ENCODE measurements at places on chromosomes 2 and 18.

- no peak for DNase-seq
Observed at GRCh38 chr2:56630286-56630685, 446.5 kb downstream of the CCDC85A start.

- DNase-seq: no peak
Observed at GRCh38 chr18:55549474-55550104, 38.4 kb downstream of the TCF4 start.

GRCh38 chr2:63052411-63053080 lies 1.9 kb downstream of the OTX1 start:
- no peak for DNase-seq

GRCh38 chr18:46704816-46705215 lies 47.8 kb upstream of the LOXHD1 start:
- no peak for DNase-seq

- no peak for DNase-seq
Observed at GRCh38 chr18:51188024-51188701, 9.3 kb downstream of the MEX3C start.

GRCh38 chr2:232365621-232366321 lies 12.8 kb upstream of the ALPP start:
- DNase-seq: no peak

DNA sequence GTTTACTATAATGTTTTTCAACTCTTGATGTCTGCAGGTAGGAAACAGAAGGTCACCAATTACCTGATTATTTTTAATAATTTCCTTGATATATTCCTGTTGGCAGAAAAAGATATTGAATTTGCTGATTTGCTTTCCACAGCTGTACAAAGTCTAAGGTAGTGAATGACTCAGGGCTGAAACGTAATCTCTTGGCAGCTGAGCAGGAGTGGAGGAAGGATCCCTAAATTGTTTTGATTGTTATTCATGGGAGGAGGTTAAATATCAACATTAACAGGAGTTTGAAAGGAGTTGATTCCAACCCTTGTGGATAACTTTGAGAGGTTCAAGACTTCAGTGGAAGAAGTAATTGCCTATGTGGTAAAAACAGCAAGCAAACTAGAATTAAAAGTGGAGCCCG lies 345.2 kb upstream of the SLC8A1 start:
- DNase-seq: no peak

- no peak for DNase-seq
Observed at GRCh38 chr2:17543848-17544247, 3.4 kb downstream of the VSNL1 start.

- DNase-seq: no peak
Observed at GRCh38 chr18:47150824-47151366, 595 bp upstream of the HDHD2 start.
